ENCODE measurements at places on chromosomes 5 and 9.

DNA sequence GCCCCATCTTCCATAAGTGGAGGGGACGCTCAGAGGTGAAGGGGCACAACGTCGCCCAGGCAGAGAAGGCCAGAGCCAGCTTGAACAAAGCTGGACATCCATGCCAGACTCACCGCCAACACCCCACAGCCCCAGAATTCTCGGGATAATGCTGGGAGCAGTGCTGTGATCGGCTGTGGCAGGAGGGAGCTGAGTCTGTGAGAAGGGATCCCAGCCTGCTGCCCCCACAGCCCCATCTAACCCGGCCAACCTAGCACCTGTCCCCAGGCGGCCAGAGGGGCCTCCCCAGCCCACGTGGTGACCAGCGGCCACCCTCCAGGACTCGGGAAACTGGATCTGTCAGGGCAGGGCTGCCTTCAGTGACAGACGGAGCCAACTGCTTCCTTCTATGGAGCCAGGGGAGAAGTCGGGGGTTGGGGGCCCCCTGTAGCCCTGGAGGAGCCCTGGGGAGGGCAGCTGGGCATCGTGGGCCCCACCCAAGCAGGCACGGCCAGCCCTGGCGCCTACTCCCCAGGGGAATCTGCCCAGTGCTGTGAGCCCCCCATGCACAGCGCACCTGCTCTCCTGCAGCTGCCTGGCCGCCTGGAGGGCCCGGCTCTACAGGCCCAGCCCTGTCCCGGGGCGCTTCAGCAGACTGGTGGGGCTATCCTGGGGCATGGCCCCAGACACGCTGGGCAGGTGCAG, 6.0 kb downstream of the BRD3 start:
- DNase-seq, result no peak

- DNase-seq, result no peak
Measured at GRCh38 chr9:89756891-89757537, 152.2 kb downstream of the GADD45G start.

DNA sequence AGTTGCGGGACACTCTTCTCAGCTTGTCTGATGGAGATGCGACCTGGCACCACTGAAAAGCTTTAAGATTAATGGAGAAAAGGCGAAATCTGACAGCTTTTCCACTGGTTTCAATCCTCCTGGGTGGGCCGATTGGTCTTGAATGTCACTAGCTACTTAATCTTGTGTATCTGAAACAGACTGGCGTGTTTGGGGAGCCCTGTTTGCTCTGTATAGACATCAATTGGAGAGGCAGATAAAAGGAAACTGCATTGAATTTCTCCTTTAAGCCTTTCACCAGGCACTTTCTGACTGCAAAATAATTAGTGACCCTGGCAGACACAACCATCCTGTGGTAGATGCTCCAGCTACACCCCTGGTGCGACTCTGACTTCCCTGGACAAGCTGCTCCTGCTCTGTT, 224.2 kb downstream of the NDUFS4 start:
- no peak for DNase-seq

DNA sequence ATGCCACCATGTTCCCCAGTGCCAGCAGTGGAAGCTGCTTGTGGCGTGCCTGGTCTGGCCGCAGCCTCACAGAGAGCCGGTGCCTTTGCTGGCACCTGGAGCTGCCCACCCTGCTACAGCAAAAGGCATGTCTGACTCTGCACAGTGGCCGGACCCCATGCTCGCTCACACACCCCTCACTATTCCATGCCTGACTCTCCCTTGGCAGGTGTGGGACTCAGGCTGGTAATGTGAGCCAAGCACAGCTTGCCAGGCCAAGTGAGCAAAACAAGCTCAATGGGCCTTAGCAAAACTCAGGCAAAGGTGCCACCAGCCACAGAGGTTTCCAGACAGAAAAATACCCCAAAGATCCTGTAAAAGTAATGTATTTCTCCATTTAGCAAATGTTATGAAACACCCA, 15.5 kb downstream of the GNA14 start:
- no peak for DNase-seq

DNA sequence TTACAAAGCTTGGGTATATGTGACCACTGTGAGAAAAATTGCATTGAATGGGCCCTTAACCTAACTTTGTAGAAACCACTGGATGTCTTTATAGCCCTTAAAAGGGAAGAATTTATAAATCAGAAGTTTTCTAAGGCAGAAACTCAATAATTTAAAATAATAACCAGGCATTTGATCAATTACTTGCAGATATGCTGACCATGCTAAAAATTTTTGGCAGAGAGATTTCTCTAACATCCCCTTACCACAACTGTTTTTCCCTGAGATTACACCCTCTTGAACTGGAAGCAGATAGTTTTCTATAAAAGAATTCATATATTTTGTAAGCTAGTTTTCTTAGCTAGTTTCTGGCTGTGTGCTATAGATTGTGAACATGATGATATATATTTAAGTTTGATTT, 428.3 kb downstream of the KIF4B start:
- DNase-seq, result no peak

GRCh38 chr5:96433066-96433447, at the start of gene PCSK1:
PCSK1 (minus strand) TSS chr5:96433248; CDS start chr5:96433042, 206 bp downstream.
- DNase-seq, result no peak

- DNase-seq, result no peak
Measured at GRCh38 chr5:150105928-150106615, 19.7 kb upstream of the CSF1R start.

DNA sequence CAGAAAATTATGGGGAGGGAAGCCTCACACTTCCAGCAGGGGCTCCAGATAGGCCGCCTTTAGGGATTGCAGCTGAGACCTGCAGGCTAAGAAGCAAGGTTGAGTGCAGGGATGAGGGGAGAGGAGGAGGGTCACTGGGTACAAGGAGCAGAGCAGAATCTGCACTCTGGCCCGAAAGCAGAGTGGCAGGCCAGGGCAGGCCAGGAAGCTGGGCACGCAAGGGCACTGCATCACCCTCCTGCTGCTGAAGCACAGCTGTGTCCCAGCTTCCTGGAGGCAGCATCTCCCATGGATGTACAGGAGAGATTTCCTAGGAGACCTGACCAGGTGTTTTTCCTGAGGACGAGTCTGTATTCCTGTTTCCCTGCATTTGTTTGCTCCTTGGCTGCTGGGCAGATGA, 92.1 kb downstream of the SYK start:
- DNase-seq, result no peak

- DNase-seq, result no peak
Measured at GRCh38 chr5:42109006-42109572, 184.0 kb downstream of the FBXO4 start.

DNA sequence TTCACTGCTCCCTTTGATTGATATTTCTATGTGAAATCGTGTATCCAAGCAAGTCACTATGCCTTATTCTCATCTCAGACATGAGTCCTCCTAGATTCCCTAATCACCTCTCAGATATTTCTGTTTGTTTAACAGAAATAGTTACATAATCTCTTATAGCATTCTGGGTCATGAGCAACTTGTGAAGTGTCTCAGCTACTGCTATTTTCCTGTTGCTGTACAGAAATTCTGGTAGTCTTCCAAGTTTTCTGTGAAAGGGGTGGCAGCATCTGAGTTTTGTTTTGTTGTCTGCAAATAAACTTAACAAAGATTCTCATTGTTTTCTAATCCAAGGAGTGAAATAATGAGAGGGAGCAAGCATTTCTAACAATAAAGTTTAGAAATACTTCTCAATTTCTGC, 256.9 kb upstream of the ST8SIA4 start:
- DNase-seq, result no peak

DNA sequence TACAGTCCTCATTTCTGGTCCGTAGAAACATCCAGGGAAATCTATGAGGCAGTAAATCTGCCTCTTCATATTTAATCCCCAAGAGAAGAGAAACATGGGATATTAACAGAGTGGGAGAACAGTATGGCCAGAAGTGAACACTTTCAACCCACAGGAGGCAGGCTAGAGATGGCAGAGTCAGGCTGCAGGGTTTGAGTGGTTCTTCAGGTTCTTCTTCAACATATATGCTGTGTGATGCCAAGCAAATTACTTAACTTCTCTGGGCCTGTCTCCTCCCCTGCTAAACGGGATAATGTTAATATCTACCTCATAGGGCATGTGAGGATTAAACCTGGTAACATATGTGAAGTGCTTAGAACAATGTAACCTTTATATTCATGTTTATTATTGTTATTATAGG, 321.8 kb downstream of the PSAT1 start:
- DNase-seq, result no peak

GRCh38 chr5:37400501-37400900, 21.4 kb downstream of the WDR70 start:
- DNase-seq, result no peak

GRCh38 chr5:35458824-35459207, 158.8 kb upstream of the SPEF2 start:
- DNase-seq, result no peak

DNA sequence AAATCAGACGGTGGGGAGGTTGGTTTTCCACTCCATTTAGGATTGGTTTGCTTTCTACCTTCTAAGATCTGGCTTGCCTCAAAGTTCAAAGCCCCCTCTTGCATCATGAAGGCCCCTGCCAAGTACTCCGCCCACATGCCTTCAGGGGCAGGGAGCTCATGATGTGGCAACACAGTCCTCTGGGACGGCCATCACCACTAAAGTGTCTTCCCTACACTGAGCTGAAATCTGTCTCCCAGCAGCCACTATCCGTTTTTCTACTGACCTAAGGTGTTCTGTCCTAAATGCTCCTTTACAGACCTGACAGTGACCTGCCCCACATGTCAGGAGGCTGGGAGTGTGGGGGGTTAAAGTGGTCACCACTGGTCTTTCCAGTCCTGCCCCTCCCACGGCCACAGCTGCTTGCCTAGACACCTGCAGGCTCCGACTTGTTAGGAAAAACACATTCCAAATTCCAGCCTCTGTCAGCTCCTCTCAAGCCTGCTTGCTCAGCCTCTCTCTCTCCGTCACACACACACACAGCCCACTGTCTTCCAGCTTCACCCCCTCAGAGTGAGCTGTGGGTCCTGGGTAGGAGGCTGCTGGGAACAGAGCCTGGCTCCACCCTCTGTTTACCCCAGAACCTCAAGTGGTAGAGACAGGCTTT, 44.9 kb downstream of the SHB start:
- peak; percentile 35 for DNase-seq

- DNase-seq, result no peak
Measured at GRCh38 chr5:137348759-137349158, 150.4 kb downstream of the SPOCK1 start.

DNA sequence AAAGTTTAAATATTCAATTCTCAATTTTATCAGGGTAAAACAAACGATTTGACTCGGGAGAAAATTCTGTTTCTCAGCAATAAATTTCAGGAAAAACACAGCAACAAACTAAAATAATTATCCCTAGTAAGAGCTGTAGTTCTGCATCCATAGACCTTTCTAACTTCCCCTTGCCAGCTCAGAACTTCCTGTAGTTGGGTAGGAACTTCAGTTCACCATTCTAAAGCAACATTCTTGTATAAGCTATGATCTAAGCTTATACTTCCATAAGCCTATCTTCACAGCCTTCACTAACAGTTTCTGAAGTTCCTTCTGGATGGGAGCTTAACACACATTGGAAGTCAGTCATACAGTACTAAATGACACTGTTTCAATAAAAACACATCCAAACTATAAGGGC, 96.6 kb downstream of the UBAP2 start:
- no peak for DNase-seq

DNA sequence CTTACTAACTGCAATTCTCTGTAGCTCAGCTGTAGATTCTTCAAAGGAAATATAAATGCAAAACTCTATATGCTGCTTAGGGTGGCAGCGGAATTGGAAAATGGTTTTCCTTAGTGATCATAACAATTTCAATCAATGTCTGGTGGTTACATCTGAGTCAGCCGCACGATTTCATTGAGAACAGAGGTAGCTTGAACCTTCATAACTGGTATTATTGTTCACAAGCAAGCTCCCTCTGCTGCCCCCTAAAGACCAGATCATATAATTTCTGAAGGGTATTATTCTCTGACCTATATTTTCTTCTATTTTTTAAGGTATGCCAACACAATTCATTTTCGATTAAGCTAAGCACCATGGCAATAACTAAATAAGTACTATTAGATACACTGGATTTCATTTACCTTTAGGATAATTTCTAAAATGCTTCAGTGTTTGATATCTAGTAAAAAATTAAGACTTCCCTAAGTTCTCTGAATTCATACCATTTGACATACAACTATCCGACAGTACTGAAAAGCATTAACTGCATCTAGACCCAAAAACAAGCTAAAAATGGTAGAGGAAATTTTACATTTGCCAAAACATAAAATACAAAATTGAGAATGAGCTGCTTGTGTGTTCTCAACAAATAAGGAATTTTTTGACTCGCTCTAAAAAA, 181.1 kb upstream of the SPEF2 start:
- no peak for DNase-seq

Measured in substantia nigra (tissue), 51 donors.